ENCODE measurements at places on chromosomes 5 and 9.

GRCh38 chr5:154002093-154002492 lies 36.6 kb downstream of the FAM114A2 start:
- no peak for DNase-seq

- DNase-seq = no peak
Measured at GRCh38 chr9:93525476-93525875, 50.9 kb upstream of the PHF2 start.

GRCh38 chr5:122704247-122705036 lies 70.4 kb upstream of the SNX2 start:
- DNase-seq = no peak

GRCh38 chr5:53997736-53998627 lies 312.4 kb downstream of the ARL15 start:
- no peak for DNase-seq

DNA sequence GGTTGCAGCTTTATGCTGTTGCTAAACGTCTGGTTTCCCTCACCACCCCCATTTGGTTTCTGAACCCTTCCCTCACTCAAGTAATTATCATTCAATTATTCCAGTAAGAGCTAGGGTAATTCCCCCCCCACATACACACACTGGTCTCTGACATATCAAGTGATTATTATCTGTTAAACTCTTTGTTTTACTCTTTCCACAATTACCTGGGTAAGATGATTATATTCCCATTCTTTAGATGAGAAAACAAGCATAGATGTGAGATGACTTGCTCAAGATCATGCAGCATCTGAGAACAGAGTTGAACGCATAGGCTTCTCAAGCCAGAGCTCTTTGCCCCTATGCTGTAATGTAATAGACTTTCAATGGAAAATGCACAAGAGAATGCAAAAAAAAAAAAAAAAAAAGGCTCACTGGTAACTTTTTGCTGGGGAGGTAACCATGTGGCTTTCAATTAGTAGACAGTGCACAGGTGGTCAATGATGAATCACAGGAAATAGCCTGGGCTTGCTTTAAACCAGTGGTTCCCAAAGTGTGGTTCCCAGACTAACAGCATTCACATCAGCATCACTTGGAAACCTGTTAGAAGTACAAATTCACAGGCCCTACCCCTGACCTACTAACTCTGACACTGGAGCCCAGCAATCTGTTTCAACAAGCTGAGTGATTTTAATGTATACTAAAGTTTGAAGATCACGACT lies 87.6 kb downstream of the PIK3R1 start:
- DNase-seq = no peak

- no peak for DNase-seq
Measured at GRCh38 chr9:99012957-99013512, 69.3 kb downstream of the COL15A1 start.

DNA sequence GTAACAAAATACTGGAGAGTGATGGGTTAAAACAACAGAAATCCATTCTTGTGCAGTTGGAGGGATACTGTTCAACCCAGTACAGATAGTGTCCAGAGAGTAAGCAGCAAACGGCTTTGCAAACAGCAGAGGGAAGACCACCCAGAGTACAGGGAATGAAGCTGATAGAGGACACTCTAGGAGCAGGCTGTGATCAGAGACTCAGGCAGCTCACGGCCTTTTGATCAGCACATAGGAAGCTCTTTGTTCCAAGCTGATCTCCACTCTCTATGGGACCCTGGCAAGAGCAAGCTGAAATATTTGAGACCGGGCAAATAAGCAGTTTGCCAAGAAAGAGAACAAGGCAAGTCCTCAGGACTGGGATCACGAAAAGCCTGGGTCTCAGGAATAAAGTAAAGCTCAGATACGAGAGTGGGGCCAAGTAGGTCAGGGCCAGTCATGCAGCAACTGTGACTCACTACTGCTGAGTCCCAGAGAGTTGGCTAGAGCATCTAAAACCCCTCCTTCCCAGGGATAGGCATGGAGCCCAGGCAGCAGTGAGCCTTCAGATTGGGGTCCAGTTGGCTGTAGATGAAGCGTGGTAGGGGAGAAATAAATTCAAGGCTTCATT lies 52.4 kb downstream of the MELK start:
- DNase-seq = no peak

DNA sequence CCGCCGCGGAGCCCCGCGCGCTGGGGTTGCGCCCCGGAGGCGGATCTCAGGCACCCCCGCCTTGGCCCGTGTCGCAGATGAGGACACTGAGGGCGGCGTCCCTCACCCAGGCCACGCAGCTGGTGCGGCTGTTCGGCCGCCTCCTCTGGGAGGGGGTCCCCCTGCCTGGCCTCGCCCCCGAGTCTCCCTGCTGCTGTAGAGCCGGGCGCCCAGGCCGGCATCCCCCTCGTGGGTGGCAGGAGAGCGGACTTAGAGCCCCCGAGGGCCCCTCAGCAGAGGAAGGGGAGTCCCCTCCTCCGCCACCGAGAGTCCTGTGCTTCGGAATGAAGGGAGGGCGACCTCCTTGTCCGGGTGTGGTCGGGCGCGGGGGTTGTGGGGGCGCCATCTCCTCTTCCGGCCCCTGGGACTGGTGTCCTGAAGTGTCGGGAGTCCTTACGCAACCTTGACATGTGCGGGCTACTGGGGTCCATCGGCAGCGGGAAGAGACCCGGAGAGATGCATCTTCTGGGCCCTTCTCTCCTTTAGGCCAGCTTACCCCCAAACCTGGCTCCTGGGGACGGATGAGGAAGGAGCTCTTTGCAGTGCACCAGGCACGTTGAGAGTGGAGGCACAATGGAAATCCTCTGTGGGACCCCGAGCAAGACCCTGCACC lies 11.7 kb upstream of the EXOSC2 start:
- DNase-seq = peak; percentile 18

- no peak for DNase-seq
Measured at GRCh38 chr9:71725590-71726338, 42.5 kb downstream of the CEMIP2 start.

- no peak for DNase-seq
Measured at GRCh38 chr9:105390871-105391270, 57.0 kb upstream of the FSD1L start.

DNA sequence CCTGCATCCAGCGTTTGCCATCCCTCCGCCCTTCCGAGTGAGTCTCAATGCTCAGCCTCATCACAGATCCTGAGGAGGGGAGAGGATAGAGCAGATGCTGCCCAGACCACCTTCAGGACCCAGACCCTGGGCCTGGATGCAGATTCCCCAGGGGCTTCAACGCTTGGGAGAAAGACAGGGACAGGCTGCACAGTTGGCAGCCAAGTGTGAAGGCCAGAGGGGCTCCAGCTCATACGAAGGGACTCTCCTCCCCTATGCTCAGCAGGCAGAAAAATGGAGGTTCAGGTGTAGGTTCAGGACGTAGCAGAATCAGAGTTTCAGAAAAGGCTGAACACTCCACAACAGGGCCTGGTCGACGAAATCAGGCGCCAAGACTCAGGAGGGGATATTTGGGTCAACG lies 378.5 kb upstream of the IRX1 start:
- DNase-seq = no peak

- no peak for DNase-seq
Measured at GRCh38 chr5:136195971-136196820, 3.2 kb upstream of the SMIM32 start.

- DNase-seq = no peak
Measured at GRCh38 chr5:504326-505154, 19.7 kb downstream of the SLC9A3 start.

DNA sequence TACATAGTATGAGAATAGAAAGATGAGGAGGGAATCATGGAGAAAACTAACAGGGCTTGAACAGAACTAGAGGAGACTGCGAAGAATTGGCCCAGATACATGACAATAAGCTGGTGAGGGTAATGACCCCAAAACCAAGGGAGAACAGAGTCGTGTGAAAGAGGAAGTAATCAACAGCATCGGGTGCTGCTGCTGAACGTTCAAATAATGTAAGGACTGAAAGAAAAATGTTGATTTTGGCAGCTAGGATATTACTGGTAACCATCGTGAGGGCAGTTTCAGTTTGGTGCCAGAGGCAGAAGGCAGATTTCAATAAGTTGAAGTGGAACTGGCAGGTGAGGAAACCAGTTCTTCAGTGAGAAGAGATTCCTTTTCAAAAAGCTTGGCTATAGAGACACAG lies 66.8 kb upstream of the SMC2 start:
- DNase-seq = no peak

GRCh38 chr5:100175346-100175745 lies 359.8 kb upstream of the FAM174A start:
- no peak for DNase-seq

GRCh38 chr5:96008987-96009647 lies 47.5 kb upstream of the ELL2 start:
- no peak for DNase-seq

GRCh38 chr5:172149073-172149472 lies 39.0 kb downstream of the STK10 start:
- DNase-seq = no peak

GRCh38 chr5:24439465-24439864 lies 205.3 kb downstream of the CDH10 start:
- no peak for DNase-seq

GRCh38 chr9:27085456-27085855 lies 23.6 kb upstream of the TEK start:
- no peak for DNase-seq

DNA sequence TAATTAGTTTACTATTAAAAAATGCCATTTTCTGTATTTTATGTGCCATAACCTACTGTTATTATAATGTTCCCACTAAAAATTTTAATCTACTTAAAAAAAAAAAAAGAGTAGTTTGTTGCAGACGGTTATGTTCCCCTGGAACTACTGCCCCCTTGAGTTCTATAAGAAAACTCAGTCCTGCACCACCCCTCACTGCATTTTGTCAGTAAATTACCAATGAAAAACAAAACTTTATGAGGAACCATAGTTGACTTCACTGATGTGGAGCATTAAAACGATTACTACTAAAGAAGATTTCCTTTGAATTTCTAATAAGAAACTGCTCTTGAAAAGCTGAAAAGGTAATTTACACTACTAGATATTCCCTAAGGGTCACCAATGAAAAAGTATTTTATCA lies 288.7 kb downstream of the FBXL17 start:
- no peak for DNase-seq

- DNase-seq = no peak
Measured at GRCh38 chr9:14722391-14723035, at the start of gene CER1. TSS of gene CER1 (minus strand) at chr9:14722733. CDS start at chr9:14722672, 61 bp downstream.

DNA sequence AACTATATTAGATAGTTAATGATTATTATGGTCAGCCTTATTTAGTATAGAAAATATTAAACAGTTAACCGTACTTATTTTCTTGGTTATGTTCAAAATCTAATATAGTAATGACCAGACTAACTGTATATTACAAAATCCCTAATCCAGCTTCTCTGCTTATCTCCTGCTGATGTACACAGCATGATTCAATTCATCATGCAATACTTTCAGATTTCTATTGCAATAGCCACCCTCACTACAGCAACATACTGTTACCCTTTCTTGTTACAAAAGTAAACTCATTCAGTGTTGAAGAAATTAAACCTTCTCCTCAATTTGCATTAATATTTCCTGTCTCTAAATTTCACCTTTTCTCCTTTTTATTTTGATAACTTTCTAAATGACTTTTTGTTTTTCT lies 1375.0 kb upstream of the NUDT12 start:
- DNase-seq = no peak

- DNase-seq = no peak
Measured at GRCh38 chr5:132430746-132431145, 59.8 kb downstream of the IRF1 start.

- no peak for DNase-seq
Measured at GRCh38 chr5:151295791-151296477, 7.6 kb downstream of the SLC36A3 start.

- DNase-seq = no peak
Measured at GRCh38 chr5:57937501-57938173, 455.0 kb upstream of the ACTBL2 start.

DNA sequence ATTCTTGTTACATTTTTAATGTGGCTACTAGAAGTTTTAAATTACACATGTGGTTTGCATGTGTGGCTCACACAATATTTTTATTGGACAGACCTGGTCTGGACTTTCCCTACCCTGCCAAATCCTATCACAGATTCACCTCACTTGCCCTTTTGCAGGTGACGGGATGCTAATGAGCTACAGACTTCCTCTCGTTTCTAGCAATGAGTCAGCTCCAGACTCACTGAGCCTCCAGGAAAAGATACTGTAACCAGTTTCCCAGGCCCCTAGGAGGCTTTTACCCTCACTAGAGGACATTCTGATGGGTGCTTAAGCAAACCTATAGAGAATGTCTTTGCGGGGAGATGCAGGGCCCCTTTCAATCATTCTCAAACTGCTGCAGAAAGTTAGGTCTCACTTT lies 135.4 kb downstream of the WDR41 start:
- no peak for DNase-seq

DNA sequence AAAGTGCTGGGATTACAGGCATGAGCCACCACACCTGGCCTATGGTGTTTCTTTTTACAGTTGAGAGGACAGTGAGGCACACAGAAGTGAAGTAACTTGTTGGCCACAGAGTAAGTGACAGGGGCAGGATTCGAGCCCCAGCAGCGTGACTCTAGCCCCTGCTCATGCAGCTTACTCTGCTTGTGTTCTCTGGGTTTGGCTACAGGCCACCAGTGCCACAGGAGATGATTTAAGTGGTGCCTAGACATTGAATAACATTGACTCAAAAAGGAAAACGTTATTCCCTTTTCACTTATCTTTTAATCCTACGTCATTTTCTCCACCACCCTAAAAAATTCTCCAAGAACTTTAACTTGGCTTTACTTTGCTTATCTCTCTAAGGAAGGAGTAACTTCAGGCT lies 61.4 kb downstream of the SNX24 start:
- DNase-seq = no peak

GRCh38 chr5:95134326-95134725 lies 150.6 kb downstream of the MCTP1 start:
- no peak for DNase-seq

- DNase-seq = no peak
Measured at GRCh38 chr5:6194261-6194875, 184.0 kb downstream of the MED10 start.

DNA sequence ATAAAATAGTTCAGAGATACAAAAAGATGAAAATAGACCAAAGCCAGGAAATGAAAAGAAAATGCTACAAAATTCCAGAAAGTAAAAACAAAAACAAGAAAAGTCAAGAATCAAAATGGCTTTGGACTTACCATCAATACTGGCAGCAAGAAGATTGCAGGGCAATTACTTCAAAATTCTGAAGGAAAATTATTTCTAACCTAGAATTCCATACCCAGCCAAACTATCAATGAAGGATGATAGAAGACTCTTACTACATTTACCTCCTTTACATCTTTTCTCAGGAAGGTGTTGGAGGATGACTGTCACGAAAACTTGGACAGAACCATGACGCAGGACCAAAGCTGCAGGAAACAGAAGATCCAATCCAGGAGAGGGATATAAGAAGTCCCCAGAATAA lies 46.8 kb downstream of the EGFLAM start:
- no peak for DNase-seq

- no peak for DNase-seq
Measured at GRCh38 chr9:137784046-137784445, 93.5 kb upstream of the CACNA1B start.

GRCh38 chr9:30628915-30629567 lies 1755.4 kb upstream of the ACO1 start:
- DNase-seq = no peak

GRCh38 chr5:172713113-172713808 lies 57.7 kb downstream of the DUSP1 start:
- peak; percentile 74 for DNase-seq

GRCh38 chr9:131042666-131043065 lies 33.7 kb downstream of the LAMC3 start:
- no peak for DNase-seq

GRCh38 chr9:96557921-96558320 lies 61.7 kb downstream of the CDC14B start:
- no peak for DNase-seq

GRCh38 chr5:135055396-135055795 lies 21.4 kb upstream of the PITX1 start:
- no peak for DNase-seq

GRCh38 chr9:69157751-69158466 lies 16.2 kb upstream of the TJP2 start:
- no peak for DNase-seq
